ENCODE measurements at places on chromosomes 16 and 17. TPM values are rescaled to one million over a fixed set of nuclear protein-coding genes. Genes with fewer than 3 reads are reported as not detected.

DNA sequence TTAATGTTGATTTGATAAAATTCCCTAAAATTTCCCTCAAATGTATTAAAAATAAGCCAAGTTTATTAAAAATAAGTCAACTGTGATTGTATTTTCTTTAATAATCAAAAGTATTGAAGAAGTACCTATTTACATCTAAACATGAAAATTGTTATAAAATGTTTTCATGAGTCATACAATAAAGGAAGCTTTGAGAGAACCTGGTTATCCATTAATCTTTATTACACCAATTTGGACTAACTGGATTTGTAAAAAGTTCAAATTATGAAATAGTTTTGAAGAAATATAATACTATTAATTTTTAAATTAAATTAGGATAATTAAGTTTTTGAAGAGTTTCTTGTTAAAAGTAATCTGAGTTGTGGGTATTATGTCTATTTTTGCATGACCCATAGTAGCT is 63.8 kb downstream of the COX10 start:
- no peak overlapping the region for H3K4me3 ChIP-seq
- H3K27ac ChIP-seq: no peak overlapping the region
- DNase-seq: no peak
- H3K27me3 ChIP-seq: no peaks in the 10 kb centered on the region

DNA sequence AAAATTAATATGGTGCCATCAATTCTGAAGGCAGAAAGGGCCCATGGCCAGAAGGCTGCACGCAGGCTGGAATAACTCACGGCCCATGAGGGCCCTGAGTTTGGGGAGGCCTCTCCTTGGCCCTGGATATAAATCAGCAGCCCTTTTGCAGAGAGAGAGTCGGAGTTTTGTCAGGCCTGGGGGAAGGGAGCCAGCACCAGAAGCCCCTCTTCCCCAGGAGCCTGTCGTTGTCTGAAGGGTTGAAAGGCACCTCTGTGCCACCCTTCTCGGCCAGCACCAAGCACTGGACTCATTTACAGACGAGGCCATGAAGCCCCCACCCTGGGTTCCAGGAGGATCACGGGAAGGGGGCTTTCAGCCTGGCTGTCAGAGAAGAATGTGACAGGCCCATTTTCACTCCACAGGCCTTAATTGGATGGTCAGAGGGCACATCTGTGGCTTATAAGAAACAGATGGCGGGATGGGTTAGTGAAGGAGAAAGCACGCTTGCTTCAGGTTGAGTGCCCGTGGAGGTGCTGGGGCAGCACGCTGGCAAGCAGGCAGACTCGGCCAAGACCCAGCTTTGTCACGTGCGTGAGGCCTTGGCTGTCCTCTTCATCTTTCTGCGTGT is 140.6 kb downstream of the CLEC16A start:
- H3K27me3 ChIP-seq: no peaks in the 10 kb centered on the region
- no peak for DNase-seq
- no peak overlapping the region for H3K27ac ChIP-seq
- H3K4me1 ChIP-seq: no peaks in the 10 kb centered on the region
- no peak overlapping the region for H3K4me3 ChIP-seq

GRCh38 chr16:86243123-86243473 is 267.2 kb upstream of the FOXF1 start:
- no peak overlapping the region for H3K27ac ChIP-seq

DNA sequence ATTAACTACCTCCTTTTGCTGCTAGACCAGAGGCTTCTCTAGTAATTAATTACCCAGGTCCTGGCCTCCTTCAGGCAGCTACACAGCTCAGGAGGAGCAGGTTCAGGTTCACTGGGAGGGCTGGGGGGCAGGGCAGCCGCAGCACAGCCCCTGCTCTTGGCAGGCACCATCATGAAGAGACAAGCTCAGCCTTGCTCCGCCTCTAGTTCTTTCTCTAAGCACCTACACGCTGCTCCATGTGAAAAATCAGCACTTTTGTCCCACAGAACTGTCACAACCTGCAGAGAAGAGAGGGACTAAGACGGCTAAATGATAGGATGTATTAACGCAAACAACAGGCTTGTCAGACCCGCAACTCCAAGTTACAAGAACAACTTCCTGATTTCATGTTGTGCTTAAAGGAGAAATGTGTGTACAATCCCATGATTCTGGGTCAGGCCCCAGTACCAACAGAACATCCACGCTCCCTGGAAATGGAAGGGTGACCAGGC is 53.4 kb downstream of the GRB2 start:
- H3K4me1 ChIP-seq: no peaks in the 10 kb centered on the region
- H3K27ac ChIP-seq: no peak overlapping the region
- no peak for DNase-seq
- H3K36me3 ChIP-seq: no peaks in the 10 kb centered on the region
- H3K4me3 ChIP-seq: no peak overlapping the region

DNA sequence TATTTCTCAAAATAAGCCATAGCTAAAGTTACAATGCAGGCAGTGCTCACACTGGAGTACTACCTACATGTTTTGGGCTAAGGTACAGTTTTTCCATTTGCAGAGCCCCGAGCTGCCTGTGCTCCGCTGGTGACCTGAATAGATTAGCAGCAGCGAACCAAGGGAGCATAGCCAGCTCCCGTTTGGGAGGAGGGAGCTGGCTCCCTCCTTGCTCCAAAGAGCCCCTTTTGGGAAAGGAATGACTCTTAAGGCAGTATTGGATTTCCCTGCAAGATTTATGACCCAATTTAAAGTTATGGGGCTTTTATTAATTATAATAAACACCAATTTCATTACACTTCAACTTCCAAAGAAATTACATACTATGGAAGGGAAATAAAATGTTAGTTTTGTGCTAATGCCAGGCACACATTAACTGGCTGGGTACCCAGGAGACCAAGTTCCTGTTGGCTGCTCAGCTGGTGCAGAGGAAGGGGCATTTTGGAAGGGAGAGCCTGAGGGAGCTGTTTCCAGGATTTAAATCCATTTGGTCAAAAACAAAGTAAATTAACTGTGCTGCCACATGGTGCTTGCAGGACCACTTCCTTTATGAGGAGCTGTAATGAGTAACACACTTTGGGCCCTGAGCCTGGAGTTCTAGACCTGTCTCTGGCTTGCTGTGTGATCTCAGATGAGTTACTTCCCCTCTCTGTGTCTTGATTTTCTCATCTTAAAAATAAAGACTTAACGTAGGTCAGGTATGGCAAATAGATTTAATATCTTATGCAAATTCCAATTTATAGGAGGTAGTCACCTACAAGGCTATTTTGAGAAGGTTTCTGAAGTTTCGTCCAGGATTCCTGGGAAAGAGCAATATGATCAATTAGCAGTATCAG is 362.1 kb upstream of the CCL2 start:
- H3K27ac ChIP-seq: no peak overlapping the region
- DNase-seq: no peak
- no peaks in the 10 kb centered on the region for H3K4me1 ChIP-seq
- H3K27me3 ChIP-seq: no peaks in the 10 kb centered on the region
- H3K4me3 ChIP-seq: no peak overlapping the region

DNA sequence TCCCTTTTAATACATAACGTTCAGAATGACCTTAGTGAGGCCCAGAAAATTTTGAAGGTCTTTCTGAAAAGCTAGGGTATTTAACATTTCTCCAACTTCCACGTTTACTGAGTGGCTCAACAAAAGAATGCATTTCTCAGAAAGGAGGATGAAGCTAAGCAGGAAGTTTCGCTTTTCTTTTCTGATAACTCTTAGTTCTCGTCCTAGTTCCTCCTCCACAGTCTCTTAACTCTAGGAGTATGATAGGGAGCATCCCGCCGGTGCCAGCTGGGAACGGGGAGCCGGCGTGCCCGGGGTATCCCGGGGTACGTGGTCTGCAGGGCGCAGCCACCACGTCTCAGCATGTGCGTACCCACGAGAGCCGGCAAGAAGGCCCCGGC is 363 bp downstream of the KARS1 start:
- peak overlapping the region; percentile 22 for H3K27ac ChIP-seq
- peaks cover 2% of the 10 kb centered on the region for H3K36me3 ChIP-seq
- H3K27me3 ChIP-seq: no peaks in the 10 kb centered on the region
- no peak for DNase-seq

The GUCY2D gene
- not detected for total RNA-seq

The GJC1 gene
- total RNA-seq: 34.3 TPM

The GRIN2A gene
- 2.0 TPM for total RNA-seq

The COX6A2 gene
- 3.0 TPM for total RNA-seq

The MT4 gene
- total RNA-seq: not detected
